T-helper 2 cell treated with Interferon-gamma antibody and Interleukin-4, amounts not matched to agents 5 μg/mL and 100 μg/mL, for 36 hours (primary cell): ENCODE measurements at places on chromosomes 3 and 15.

DNA sequence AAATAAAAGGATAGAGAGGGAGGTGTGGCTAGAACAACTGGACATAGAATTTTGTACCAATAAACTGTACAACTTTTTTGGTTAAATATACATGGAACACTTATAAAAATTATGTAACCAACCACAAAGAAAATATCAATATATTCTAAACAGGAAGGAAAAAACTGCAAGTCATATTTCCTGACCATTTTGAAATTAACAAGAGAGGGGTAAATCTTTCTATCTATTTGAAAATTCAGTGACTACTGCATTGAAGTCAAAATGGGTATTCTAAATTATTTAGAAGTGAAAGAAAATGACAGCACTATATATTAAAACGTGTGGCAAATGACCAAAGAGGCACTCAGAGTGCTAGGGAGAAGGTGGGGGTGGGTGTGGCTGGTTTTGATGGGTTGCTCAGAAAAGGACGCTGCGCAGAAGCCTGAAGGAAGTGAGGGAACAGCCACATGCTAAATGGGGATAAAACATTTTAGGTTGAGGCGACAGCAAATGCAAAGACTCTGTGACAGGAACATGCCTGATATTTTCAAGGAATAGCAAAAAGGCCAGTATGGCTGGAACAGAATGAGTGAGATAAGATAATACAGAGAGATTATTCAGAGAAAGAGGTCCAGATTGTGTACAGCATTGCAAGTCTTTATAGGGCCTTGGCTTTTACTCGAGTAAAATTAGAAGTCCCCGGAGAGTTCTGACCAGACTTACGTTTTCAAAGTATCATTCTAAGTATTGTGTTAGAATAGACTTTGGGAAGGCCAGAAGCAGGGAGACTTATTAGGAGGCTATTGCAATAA lies 41.1 kb downstream of the ERICH6 start:
- no peak for DNase-seq

- no peak for DNase-seq
Measured at GRCh38 chr15:42143356-42143755, 13.1 kb downstream of the PLA2G4F start.

DNA sequence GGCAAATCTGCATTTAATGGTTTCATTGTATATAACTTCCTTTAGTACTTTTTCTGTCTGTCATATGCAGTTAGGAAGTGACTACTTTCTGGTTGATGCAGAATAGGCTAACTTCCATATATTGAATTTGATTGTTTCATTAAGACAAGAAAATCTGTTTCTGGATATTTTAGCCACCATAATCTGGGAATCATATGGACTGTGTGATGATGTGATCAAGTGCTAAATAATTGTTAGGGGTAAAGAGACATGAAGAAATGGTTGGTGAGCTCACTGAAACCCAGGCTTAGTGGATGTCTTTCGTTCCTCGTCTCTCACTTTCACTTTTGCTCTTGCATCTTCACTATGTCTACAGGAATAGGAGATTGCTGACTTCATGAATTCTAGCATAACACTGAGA lies 3.5 kb upstream of the MNS1 start:
- DNase-seq: no peak

DNA sequence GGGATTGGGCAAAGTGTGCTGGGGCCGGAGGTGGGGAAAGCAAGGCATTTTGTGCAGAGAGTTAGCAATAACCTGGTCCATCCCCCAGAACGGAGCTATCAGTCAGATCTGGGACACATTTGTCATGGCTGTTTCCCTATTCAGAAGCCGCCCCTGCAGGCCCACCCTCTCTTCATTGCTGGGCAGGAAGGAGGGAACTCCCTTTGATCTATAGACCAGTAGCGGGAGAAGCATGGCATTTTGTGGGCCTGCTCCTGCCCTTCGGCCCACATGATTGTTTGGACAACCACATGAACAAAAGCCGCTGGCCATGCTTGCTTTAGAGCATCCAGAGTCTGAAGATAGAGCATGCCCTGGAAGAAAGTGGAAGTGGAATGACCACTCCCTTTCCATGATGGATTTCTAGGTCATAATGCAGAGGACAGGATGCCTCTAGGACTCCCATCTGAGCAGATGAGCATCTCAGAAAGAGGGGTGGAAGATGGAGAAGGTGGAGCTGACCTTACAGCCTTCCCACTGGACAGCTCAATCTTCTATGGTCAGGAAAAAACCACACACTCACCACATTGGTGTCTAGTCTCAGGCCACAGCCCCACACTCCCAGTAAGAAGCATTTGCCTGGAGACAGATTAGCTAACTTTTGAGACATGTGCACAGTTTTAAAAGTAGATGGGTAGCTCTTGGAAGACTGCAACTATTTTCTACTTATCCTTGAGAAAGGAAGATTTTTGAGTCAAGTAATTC lies 11.9 kb upstream of the LRTM1 start:
- no peak for DNase-seq

GRCh38 chr3:46607603-46608028 lies 4.7 kb upstream of the FAM240A start:
- DNase-seq: no peak

- DNase-seq: no peak
Measured at GRCh38 chr15:80010131-80010673, 39.2 kb upstream of the BCL2A1 start.

GRCh38 chr15:100890051-100890720 lies 10.6 kb downstream of the ALDH1A3 start:
- DNase-seq: no peak

- peak; percentile 77 for DNase-seq
Measured at GRCh38 chr3:177201700-177202397, 4.6 kb upstream of the TBL1XR1 start.

DNA sequence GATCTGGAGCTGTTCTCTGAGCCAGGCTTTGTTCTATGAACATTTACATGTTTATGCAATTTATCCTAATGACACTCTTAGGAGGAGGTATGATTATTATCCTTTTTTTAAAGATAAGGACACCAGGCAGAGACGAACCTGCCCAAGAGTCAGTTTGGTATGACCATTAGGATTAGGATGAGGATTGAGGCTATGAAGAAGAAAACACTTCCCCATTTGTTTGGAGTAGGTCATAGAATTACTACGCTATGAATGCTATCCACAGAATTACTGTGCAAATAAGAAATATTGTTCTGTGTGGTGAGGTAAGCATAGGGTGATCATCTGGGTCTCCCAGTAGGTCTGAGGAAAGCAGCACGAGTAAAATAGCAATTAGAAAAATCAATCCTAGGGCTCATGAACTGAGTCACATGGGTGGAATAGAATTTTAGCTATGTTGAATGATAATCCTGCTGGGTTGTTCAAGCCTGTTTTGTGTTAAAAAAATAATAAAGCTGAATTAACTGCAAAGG lies 23.9 kb downstream of the EIF4E3 start:
- DNase-seq: no peak

GRCh38 chr3:119314821-119315220 lies 20.6 kb downstream of the ARHGAP31 start:
- no peak for DNase-seq

DNA sequence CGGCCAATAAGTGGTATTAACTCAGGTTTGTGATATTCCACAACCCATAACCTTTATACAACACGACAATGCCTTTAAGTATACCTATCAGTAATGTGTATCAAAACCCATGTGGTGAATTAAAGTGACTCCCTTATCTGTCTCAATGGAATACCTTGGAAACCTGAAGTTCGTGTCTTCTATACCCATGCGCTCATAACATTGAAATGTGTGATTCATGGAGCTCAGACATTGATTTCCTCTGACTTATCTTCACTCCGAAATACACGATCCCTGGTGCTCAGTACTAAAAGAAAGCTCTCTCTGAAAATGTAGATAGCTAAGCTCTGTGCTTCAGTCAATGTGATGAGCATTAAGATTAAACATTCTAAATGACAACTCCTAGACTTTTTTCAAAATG lies 140.3 kb downstream of the TBC1D5 start:
- DNase-seq: no peak

DNA sequence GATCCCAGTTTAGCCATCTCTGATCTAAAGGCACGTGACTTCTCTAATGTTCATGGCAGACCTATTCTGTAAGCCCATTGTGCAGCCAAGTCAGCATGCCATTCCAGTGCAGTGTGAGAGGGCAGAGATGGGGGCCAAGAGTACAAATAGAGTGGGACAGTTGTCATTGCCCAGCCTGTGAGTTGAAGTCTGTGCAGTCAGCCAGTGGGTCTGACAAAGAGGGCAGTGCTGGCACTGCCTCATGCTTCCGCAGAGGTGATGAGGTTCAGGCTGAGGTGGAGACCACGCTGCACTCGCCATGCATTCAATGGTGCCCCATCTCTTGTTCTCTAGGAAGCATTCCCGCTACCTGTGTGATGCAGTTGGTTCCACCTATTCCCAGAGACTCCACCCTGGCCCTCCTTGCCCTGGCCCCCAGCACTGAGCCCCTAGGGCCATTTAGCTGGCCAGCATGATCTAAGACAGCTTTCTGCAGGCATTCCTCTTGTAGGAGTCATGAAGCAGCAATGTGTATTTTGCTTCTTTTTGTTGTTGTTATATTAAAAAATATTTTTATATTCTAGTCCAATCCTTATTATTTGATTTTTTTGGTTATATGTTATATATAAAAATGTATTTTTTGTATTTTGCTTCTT lies 3.7 kb downstream of the MRAS start:
- DNase-seq: no peak

DNA sequence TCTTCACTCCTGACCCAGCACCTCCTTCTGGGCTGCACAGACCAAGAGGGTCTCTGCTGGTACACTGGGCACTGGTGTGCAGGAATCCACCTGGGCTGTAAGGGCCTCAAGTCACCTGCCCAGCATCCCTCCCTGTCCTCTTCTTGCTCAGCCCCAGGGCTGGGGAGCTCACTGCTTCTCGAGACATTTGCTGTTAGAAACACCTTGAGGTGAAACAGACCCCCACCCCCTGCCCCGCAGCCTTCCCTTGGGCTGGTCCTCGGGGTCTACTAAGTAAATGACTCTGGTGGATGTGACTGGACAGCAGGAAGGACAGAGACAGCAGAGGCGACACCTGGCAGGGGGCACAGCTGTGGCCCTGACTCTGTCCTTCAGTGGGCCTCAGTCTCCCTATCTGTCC lies 29.1 kb downstream of the LOXL1 start:
- no peak for DNase-seq

- DNase-seq: no peak
Measured at GRCh38 chr15:77326366-77326765, 93.5 kb downstream of the PEAK1 start.

- DNase-seq: no peak
Measured at GRCh38 chr15:60667190-60667868, 188.4 kb upstream of the ICE2 start.

- DNase-seq: no peak
Measured at GRCh38 chr3:48301800-48302166, 31.7 kb downstream of the SPINK8 start.

DNA sequence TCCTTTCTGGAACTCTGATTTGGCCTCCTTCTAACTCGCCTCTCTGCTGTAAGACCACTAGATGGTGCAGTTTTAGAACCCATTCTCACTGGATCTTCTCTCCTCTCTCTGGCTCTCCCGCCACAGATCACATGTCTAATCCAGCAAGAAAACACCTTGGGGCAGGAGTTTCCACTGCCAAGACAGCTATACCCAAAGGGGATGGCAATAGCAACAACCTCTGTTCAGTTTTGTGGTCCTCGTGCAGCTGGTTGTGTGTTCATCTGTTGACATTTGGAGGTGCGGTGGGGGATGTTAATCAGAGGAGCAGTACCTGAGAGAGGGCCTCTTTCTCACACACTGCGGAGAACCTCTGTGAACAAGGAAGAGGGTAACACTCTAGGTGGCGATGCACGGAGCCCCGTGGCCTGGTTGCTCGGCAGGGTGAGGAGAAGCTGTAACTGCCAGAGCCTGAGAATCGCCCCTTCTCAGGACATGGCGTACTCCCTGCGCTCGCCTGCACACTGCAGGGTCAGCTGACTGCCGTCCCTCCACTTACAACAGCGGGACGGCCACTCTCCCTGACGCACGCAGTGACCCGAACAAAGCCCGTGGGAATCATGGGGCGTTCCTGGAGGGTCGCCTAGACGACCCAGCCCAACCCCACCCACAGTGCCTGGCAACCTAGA lies at the start of gene TEX55:
Gene TEX55 (plus strand): TSS at position 666 of the 668 bp plus-strand sequence. CDS start 25 bp downstream, outside the sequence.
- DNase-seq: no peak

GRCh38 chr3:188542196-188542595 lies 388.2 kb downstream of the LPP start:
- no peak for DNase-seq

- no peak for DNase-seq
Measured at GRCh38 chr3:41933154-41933676, 28.7 kb downstream of the ULK4 start.

GRCh38 chr3:25235031-25235430 lies 193.0 kb upstream of the RARB start:
- DNase-seq: no peak

DNA sequence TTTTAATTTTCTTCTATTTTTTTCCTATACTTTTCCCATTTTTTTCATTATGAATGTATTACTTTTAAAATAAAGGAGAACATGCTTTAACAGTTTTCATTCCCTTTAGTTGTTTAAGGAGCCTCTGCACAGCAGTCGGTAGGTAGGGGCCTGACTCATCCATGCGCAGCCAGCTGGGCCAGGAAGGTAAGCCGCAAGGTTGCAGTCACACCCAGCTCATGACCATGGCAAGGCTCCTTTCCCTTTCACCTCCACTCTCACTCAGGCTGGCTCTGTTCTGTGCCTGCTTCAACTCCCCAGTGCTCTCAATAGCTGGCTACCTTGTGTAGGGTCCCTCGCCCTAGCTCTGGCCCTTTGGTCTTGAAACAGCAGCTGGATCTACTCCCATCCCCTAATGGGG lies 17.4 kb upstream of the ANKRD34C start:
- DNase-seq: no peak

GRCh38 chr15:42094512-42094963 lies at the start of gene PLA2G4D:
PLA2G4D (minus strand) TSS chr15:42094562; CDS start chr15:42094459, 103 bp downstream.
- no peak for DNase-seq

DNA sequence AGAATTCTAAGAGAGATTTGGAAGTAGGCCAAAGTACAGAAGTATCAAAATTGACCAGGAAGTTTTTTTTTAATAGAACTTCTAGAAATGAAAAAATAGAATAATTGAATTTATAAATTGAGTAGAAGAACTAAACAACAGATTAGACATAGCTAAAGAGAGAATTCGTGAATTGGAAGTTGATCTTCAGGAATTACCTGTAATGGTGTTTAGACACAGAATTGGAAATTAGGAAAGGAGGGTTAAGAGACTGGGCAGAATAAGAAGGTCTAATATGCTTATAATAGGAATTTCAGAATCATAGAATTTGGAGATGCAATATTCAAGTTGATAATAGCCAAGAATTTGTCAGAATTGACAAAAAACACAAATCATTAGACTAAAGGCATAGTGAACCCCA lies 16.2 kb downstream of the ACVR2B start:
- no peak for DNase-seq

DNA sequence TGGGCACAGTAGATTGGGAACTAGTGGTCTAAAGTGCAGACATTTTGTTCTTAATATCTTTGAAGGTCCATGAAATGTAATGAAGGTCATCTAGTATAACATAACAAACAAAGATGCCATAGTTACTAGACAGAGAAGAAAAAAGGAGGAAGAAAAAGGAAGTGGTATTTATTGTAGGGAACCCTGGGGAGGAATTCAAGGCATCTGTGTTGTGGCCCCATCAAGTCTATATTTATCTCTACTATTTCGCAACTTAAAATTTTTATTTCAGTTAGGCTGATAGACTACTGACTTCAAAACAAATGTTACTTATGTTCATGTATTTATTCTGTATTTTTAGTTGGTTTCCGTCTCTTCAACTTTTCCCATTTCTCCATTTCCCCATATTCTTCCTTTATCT lies 48.9 kb upstream of the ZDHHC23 start:
- DNase-seq: no peak
